ENCODE measurements at places on chromosomes 11 and 22. TPM values are rescaled to one million over a fixed set of nuclear protein-coding genes. Genes with fewer than 3 reads are reported as not detected.

Gene SCGB1A1
- total RNA-seq = not detected

Gene PLAAT5
- total RNA-seq = 0.39 TPM

Gene GVQW3
- 3.3 TPM for total RNA-seq

Gene GRK3
- total RNA-seq = 2.2 TPM

Gene SYT8
- not detected for total RNA-seq

Gene FOLH1
- total RNA-seq = not detected

Gene PLA2G3
- total RNA-seq = not detected

Gene FAT3
- total RNA-seq = 13.9 TPM

Gene TRIM34
- 12.3 TPM for total RNA-seq

Gene MIAT
- 0.78 TPM for total RNA-seq

Gene PDE2A
- 0.22 TPM for total RNA-seq

Gene MAPK8IP2
- total RNA-seq = 0.86 TPM

Gene H19
- total RNA-seq = 29.9 TPM

Gene OR52H1
- 0.65 TPM for total RNA-seq

Gene OR5A1
- total RNA-seq = not detected

Gene FGF4
- not detected for total RNA-seq

Gene RRP7A
- 23.4 TPM for total RNA-seq

Gene ADAMTS15
- total RNA-seq = 13.3 TPM

Gene MS4A4A
- total RNA-seq = not detected

Gene CHST1
- total RNA-seq = 1.4 TPM

Gene DEFB131B
- not detected for total RNA-seq

Gene CYP2D6
- total RNA-seq = 0.13 TPM

Gene ZC3H12C
- total RNA-seq = 13.4 TPM

Gene PGA5
- not detected for total RNA-seq

Gene BARX2
- not detected for total RNA-seq

Gene TECTA
- 0.86 TPM for total RNA-seq

Gene EMID1
- total RNA-seq = 0.76 TPM

Gene IGLL1
- total RNA-seq = not detected

Gene SLC22A6
- not detected for total RNA-seq

Gene LMO2
- total RNA-seq = 0.65 TPM

Gene UCP3
- 0.65 TPM for total RNA-seq

Gene QSER1
- total RNA-seq = 32.8 TPM

Data from articular chondrocyte of knee joint (primary cell).